ENCODE measurements at places on chromosomes 12 and 14.

- no peak for DNase-seq
These were observed 40.4 kb downstream of the DIP2B start for GRCh38 chr12:50545213-50545612.

DNA sequence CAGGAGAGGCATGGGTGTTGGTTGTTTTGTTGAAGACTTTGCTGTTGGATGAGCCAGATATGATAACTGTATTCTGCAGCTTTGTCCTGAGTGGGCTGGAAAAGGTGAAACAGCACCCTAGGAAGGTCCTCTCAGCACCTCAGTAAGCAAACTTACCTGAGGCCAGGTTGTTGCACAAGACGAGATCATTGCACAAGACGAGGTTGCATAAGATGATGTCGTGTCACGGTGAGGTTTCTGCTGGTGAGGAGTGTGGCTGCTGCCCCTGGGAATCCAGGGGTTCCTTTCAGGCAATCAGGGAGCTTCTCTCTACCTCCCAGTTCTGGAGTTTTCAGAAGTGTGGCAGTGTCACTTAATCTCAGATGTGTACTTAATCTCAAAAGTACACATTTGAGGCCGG is 85.6 kb downstream of the GLT1D1 start:
- no peak for DNase-seq

GRCh38 chr14:22448035-22448904 is 140.8 kb downstream of the DAD1 start:
- DNase-seq, result peak; percentile 71

GRCh38 chr14:52253503-52253902 is 14.0 kb upstream of the PTGDR start:
- DNase-seq, result no peak

GRCh38 chr14:29035134-29035533 is 268.5 kb downstream of the FOXG1 start:
- no peak for DNase-seq

DNA sequence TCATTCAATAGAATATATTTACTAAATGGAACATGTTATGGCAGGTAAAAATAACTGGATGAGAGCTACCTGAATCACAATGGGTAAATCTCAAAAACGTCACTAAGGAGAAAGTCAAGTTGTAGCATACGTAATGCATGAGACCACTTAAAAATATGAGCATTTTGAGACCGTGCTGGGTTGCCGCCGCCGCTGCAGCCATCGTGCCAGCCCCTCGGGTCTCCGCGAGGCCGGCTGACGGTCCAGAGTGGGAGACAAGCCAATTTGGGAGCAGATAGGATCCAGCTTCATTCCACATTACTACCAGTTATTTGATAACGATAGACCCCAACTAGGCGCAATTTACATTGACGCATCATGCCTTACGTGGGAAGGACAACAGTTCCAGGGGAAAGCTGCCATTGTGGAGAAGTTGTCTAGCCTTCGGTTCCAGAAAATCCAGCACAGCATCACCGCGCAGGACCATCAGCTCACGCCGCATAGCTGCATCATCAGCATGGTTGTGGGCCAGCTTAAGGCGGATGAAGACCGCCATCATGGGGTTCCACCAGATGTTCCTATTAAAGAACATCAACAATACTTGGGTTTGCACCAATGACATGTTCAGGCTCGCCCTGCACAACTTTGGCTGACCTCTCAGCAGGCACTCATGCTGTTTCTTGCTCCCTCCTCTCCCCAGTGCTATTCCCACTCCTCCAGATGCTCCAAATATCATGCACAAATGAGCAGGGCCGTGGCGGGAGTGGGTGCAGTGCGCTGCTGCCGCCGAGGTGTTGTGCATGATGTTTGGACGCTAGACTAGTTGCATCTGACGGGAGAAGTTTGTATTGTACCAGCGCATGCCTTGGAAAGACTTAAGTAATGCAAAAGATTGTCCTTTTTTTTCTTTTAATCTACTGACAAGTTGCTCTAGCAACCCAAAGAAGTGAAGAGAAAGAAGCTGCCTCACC is 6.3 kb upstream of the BRMS1L start:
- no peak for DNase-seq

DNA sequence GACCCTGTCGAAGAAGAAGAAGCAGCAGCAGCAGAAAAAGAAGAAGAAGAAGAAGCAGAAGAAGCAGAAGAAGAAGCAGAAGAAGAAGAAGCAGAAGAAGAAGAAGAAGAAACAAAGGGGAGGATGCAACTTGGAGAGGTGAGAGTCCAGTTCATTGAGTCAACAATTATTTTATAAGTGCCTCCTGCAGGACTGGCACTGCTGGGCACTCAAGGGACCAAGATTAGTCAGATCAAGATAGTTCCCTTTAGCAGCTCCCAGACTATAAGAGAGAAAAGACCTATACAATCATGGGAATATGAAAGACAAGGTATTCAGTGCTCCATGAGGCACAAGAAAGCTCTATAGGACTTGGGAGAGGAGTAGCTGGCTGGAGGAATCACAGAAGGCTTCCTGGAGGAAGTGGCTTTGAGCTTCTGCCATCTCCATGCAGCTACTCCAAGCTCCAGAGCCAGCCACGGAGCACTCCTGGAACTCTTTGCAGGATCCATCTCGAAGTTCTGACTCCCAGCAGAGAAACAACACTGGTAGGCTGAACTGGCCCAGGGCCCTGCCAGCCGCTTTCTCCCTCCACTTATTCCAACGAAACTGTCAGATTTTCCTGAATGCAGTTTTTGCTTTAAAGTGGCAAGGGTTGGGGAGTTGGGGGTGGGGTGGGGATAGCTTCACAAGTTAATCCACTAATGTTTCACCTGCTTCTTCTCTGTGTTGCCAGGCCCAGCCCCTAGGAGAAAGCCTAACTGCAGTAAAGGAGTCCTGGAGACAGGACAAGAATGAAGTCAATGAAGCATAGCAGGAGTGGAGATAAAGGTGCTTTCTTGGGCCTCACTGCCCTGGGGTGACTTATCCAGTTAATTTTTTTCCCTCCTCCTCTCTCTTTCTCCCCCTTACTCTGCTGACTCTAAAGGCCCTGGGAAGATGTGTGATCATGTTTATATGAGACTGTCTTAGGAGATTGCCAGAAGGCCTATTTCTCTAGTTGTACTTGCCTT is 140.1 kb upstream of the PARP11 start:
- peak; percentile 94 for DNase-seq

GRCh38 chr14:92644171-92644969 is 104.1 kb downstream of the LGMN start:
- peak; percentile 93 for DNase-seq

DNA sequence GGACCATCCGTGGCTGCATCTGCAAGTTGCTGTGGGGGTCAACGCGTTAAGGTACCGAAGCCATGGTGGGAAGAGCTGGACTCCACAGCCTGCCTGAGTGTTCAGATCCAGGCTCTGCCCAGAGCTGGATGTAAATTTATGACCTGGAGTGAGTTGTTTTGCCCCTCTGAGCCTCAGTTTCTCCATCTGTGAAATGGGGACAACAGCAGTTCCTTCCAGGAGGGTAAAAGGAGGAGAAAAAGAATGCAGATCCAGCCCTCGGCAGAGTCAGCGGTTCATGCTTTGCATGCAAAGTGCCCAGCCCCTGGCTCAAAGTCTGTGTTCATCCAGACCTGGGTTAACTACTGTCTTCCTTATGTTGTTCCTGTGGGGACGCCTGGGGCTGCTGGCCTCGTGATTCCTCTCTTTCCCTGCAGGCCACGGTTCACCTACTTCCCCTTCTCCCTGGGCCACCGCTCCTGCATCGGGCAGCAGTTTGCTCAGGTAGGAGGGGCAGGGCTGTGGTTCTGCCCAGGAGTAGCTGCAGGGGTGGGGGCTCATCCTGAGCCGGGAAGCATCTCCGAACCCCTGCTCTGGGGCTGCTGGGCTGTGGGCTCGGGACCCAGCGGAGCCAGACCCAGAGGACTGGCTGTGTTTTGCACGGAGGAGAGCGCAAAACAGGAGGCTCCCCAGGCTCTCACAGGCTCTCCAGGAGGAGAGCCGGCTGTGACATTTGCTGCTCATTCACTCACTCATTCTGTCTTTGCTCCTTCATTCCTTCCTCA is 41.9 kb downstream of the CYP46A1 start:
- DNase-seq, result peak; percentile 40

DNA sequence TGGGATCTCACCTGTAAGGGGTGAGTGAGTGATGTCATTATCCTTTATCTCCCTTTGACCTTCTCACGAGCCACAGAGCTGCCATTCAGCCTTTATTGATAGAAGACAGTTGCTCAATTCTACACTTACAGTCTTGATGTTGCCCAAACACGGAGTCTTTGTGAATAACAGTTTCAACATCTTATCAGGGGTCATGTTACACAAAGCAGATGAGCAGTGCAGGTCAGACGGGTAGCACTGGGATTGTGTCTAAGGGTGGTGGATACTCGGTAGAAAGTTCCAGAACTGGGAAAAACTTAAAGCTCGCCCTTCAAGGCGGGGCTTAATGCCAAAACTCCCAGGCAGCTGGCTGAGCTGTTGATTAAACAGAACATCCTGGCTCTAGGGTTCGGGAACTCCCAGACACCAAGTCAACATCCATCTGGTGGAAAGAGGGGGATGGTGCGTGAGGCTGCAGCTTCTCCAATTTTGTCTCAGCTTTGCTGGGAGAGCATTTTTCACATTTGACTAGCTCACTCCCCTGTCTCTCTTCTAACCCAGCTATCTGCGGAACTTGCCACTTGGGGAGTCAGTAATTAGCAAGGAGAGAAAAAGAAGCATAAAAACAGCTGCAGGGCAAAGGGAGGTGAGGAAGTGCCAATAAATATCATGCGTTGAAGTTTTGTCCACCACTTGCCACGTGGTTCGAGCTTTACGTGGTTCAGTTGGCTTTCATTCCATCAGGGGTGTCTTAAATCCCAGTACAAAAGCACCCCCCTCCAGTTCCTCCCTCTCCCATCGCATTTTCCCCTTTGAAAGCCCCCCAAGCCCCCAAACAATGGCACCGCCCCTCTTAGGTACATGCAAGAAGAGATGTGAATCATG is 31.0 kb downstream of the FOXN4 start:
- peak; percentile 62 for DNase-seq

- DNase-seq, result no peak
These were observed 27.7 kb upstream of the LTA4H start for GRCh38 chr12:96063046-96063445.
